Ovary (tissue), 10 donors: ENCODE measurements at places on chromosomes 4 and X. TPM values are rescaled to one million over a fixed set of nuclear protein-coding genes. Genes with fewer than 3 reads are reported as not detected.

- no peak for DNase-seq
- H3K27me3 ChIP-seq = no peaks in the 10 kb centered on the region
- H3K27ac ChIP-seq = no peak overlapping the region
- H3K4me3 ChIP-seq = no peak overlapping the region
- H3K4me1 ChIP-seq = no peaks in the 10 kb centered on the region
Observed at GRCh38 chr4:108351791-108352190, 183.1 kb upstream of the LEF1 start.

- no peak for DNase-seq
- H3K36me3 ChIP-seq = no peaks in the 10 kb centered on the region
- H3K27ac ChIP-seq = no peak overlapping the region
- H3K27me3 ChIP-seq = no peaks in the 10 kb centered on the region
Observed at GRCh38 chr4:8916906-8917305, 45.3 kb upstream of the HMX1 start.

GRCh38 chr4:159047478-159048165 lies 55.3 kb upstream of the RAPGEF2 start:
- H3K4me1 ChIP-seq = peaks cover 1% of the 10 kb centered on the region
- DNase-seq = no peak
- H3K27ac ChIP-seq = no peak overlapping the region
- H3K27me3 ChIP-seq = no peaks in the 10 kb centered on the region

GRCh38 chrX:64571011-64571410 lies 175.8 kb upstream of the MTMR8 start:
- no peaks in the 10 kb centered on the region for H3K27me3 ChIP-seq
- no peak overlapping the region for H3K4me3 ChIP-seq
- H3K36me3 ChIP-seq = no peaks in the 10 kb centered on the region
- H3K4me1 ChIP-seq = no peaks in the 10 kb centered on the region
- DNase-seq = no peak

IDS gene
- polyA plus RNA-seq = 59.7 TPM

GRCh38 chr4:139665690-139666529 lies at the start of gene MGST2:
TSS of gene MGST2 (plus strand) at chr4:139665819. CDS start at chr4:139666020, 201 bp downstream.
- peak within 1 kb of the TSS; percentile 38 for H3K4me3 ChIP-seq
- peaks cover 2% of the 10 kb centered on the region for H3K4me1 ChIP-seq
- no peaks in the 10 kb centered on the region for H3K27me3 ChIP-seq

MAGEA2 gene
- polyA plus RNA-seq = not detected

GRCh38 chr4:54272051-54272450 lies 43.0 kb downstream of the PDGFRA start:
- DNase-seq = no peak
- no peaks in the 10 kb centered on the region for H3K27me3 ChIP-seq
- H3K4me1 ChIP-seq = no peaks in the 10 kb centered on the region
- no peak overlapping the region for H3K4me3 ChIP-seq

- no peaks in the 10 kb centered on the region for H3K27me3 ChIP-seq
- H3K27ac ChIP-seq = no peak overlapping the region
- H3K4me3 ChIP-seq = no peak overlapping the region
- H3K36me3 ChIP-seq = no peaks in the 10 kb centered on the region
Observed at GRCh38 chr4:109548655-109549054, 11.4 kb upstream of the MCUB start.

DNA sequence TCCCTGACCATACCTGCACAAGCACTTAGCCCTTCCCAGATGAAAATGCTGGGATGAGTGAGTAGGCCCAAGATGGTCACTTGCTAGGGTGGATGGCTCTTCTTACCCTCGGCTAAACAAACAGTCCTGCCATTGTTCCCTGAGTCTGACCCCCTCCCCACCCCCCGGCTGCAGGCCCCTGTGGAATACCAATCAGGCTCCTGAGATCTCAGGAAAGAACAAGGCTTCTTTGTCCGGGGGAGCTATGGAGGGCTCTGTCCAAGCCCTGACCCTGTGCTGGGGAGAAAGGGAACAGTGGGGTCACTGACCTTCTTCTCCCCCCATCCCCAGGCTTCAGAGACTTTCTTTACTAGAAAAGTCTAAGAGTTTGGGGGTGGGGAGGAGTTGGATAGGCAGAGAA lies 6.0 kb downstream of the PLP1 start:
- H3K27me3 ChIP-seq = no peaks in the 10 kb centered on the region
- H3K36me3 ChIP-seq = no peaks in the 10 kb centered on the region
- H3K4me3 ChIP-seq = no peak overlapping the region
- H3K4me1 ChIP-seq = peaks cover 2% of the 10 kb centered on the region

DNA sequence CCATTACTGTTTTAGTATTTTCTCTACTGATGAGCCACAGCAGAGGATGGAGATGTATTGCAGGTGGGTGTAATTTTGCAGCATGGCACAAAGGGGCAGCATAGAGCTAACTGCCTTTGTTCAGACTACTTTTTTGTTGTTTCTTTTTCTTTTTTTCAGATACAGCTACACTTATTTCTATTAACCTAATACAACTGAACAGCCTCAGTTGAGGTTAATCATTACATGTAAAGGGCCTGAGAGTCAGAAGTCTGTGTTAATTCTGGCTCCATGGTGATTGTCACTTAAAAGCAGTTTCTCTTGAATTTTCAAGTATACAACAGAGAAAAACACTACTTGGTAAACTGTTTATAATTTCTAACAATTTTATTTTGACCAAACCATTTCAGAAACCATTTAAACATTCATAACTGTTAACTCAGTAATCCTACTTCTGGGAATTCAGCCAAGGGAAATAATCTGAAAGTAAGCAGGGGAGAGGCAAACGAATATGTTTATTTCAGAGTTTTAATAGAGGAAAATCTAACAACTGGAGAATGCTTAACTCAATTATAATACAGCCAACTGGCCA lies 13.9 kb upstream of the PPEF2 start:
- H3K4me1 ChIP-seq = peaks cover 2% of the 10 kb centered on the region
- H3K27ac ChIP-seq = peak overlapping the region; percentile 9
- no peaks in the 10 kb centered on the region for H3K36me3 ChIP-seq
- no peaks in the 10 kb centered on the region for H3K27me3 ChIP-seq
- H3K4me3 ChIP-seq = no peak overlapping the region
- DNase-seq = no peak

S100P gene
- 0.97 TPM for polyA plus RNA-seq

GRCh38 chrX:72245461-72246089 lies 6.7 kb upstream of the ERCC6L start:
- H3K4me3 ChIP-seq = no peak overlapping the region
- H3K27ac ChIP-seq = no peak overlapping the region
- H3K36me3 ChIP-seq = no peaks in the 10 kb centered on the region
- no peaks in the 10 kb centered on the region for H3K27me3 ChIP-seq
- DNase-seq = no peak

UGT2A1 gene
- not detected for polyA plus RNA-seq

- no peaks in the 10 kb centered on the region for H3K36me3 ChIP-seq
- H3K27ac ChIP-seq = no peak overlapping the region
- H3K4me1 ChIP-seq = no peaks in the 10 kb centered on the region
- no peak for DNase-seq
- H3K4me3 ChIP-seq = no peak overlapping the region
Observed at GRCh38 chr4:105170711-105171110, 24.0 kb downstream of the TET2 start.

- H3K36me3 ChIP-seq = no peaks in the 10 kb centered on the region
- no peak overlapping the region for H3K27ac ChIP-seq
- H3K27me3 ChIP-seq = no peaks in the 10 kb centered on the region
- peaks cover 3% of the 10 kb centered on the region for H3K4me1 ChIP-seq
Observed at GRCh38 chr4:147709999-147710398, 21.9 kb upstream of the ARHGAP10 start.

PPP4R3C gene
- not detected for polyA plus RNA-seq

DNA sequence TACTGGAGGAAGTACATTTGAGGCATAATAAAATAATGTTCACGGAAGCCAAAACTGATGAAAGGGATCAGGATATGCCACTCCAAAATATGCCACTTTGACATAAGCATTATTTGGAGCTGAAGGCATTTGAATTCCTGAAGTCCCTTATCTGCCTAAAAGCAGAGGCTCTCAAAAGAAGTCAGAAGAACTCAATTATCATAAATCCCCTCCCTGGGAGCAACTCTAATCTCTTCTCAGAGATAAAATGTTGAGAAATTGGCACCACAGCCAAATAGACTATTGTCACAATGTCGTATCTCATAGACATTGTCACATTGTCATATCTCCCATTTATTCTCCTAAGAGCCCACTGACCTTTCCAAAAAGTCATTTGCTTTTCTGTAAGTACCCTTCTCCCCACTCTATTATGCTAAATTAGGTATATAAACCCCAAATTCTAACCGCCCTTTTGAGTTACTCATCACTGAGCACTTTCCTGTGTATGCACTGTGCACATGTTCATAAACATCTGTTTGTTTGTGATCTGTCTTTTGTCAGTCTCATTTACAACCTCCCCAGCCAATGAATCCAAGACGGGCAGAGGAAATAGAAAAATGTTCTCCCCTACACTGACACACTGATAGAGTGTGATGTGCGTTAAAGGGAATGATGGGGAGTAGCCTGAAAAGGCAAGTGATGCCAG lies 78.5 kb upstream of the NAF1 start:
- H3K4me1 ChIP-seq = no peaks in the 10 kb centered on the region
- no peaks in the 10 kb centered on the region for H3K27me3 ChIP-seq
- H3K36me3 ChIP-seq = no peaks in the 10 kb centered on the region
- H3K27ac ChIP-seq = no peak overlapping the region
- DNase-seq = no peak

DNA sequence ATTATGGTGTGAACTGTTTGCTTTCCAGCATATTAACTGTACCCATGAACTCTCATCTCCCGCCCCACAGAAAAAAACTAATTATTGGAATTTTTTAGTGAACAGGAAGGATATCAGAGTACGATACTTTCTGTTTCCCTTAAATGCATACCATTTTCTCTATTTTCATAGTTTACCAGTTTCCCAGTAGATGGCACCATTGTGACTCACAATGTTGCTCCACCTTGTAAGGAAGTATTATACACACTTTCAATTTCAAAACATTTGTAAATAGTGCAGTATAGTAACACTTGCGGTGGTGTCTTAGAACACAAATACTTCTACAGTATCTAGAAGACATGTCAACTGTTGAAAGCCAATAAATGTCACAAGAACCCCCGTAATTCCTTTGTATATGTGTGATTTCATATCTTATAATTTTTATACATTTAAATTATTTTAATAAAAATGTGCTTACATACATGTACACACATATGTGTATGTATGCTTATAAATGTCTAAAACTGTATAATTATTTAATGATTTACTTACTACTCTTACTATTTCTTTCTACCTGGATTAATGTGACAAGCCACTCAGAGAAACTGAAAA lies 167.3 kb downstream of the SLIT2 start:
- H3K27ac ChIP-seq = no peak overlapping the region
- H3K27me3 ChIP-seq = no peaks in the 10 kb centered on the region
- H3K36me3 ChIP-seq = no peaks in the 10 kb centered on the region
- peak overlapping the region; percentile 3 for H3K4me3 ChIP-seq

GRCh38 chrX:39222346-39223113 lies 421.3 kb downstream of the MID1IP1 start:
- H3K36me3 ChIP-seq = no peaks in the 10 kb centered on the region
- DNase-seq = no peak
- no peak overlapping the region for H3K27ac ChIP-seq
- H3K4me1 ChIP-seq = no peaks in the 10 kb centered on the region

DNA sequence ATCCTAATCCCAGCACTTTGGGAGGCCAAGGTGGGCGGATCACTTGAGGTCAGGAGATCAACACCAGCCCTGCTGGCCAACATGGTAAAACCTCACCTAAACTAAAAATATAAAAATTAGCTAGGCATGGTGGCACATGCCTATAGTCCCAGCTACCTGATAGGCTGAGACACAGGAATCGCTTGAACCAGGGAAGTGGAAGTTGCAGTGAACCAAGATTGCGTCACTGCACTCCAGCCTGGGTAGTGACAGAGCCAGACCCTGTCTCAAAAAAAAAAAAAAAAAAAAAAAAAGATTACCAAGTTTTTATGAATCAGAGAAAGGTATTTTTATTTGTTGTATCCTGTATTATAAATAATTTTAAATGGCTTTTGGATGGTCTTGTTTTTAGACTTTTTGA lies 15.1 kb downstream of the TRAPPC11 start:
- H3K27ac ChIP-seq = no peak overlapping the region
- no peak for DNase-seq
- no peak overlapping the region for H3K4me3 ChIP-seq
- H3K27me3 ChIP-seq = no peaks in the 10 kb centered on the region
- no peaks in the 10 kb centered on the region for H3K4me1 ChIP-seq

DNA sequence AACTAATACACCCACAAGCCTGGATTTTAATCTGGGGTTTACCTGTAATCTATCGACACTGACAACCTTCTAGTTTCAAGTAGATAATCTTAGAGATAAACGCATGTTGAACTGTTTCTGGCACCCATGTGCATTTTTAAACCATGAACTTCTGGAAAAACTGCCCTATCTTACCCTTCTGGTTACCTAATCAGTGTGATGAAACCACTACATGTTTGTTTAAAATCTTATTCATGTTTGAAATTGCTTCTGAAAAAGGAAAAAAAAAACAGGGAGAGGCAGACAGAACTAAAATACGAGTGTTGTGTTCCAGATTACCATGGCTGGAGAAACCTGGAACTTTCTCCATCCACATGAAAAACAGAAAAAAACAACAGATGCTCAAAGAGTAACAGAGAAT lies 139.3 kb downstream of the MID1IP1 start:
- no peak for DNase-seq
- H3K27me3 ChIP-seq = no peaks in the 10 kb centered on the region
- H3K36me3 ChIP-seq = no peaks in the 10 kb centered on the region
- H3K4me1 ChIP-seq = no peaks in the 10 kb centered on the region
- H3K4me3 ChIP-seq = no peak overlapping the region
- no peak overlapping the region for H3K27ac ChIP-seq

- H3K36me3 ChIP-seq = no peaks in the 10 kb centered on the region
- H3K4me1 ChIP-seq = no peaks in the 10 kb centered on the region
- no peak overlapping the region for H3K27ac ChIP-seq
- no peaks in the 10 kb centered on the region for H3K27me3 ChIP-seq
Observed at GRCh38 chr4:95701500-95702170, 138.3 kb upstream of the PDHA2 start.

DNA sequence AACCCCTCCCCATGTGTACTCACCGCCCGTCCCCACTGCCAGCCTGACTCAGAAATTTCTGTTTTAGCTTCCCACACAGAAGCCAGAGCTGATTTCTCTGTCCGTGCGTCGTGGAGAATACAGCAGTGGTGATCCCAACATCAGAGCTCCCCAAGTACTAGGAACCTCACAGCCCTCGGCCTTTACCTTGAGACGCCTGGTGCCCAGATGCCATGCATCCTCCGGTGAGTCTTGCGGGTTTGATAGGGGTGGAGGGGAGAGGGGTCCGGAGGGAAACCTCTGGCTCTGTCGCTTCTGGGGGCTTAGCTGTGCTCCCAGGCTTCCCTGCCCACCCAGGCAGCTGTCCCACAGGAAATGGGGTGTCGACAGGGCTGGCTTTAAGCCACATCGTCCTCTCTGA lies 2.1 kb downstream of the LOC101059915 start:
- no peaks in the 10 kb centered on the region for H3K36me3 ChIP-seq
- no peaks in the 10 kb centered on the region for H3K27me3 ChIP-seq
- H3K4me1 ChIP-seq = no peaks in the 10 kb centered on the region
- H3K27ac ChIP-seq = no peak overlapping the region
